ENCODE measurements at places on chromosomes 7 and 10. TPM values are rescaled to one million over a fixed set of nuclear protein-coding genes. Genes with fewer than 3 reads are reported as not detected.

The ODAD2 gene
- total RNA-seq = 1.8 TPM

The OPN4 gene
- 0.02 TPM for total RNA-seq

The CYP17A1 gene
- not detected for total RNA-seq

The PIP4K2A gene
- total RNA-seq = 10.8 TPM

DNA sequence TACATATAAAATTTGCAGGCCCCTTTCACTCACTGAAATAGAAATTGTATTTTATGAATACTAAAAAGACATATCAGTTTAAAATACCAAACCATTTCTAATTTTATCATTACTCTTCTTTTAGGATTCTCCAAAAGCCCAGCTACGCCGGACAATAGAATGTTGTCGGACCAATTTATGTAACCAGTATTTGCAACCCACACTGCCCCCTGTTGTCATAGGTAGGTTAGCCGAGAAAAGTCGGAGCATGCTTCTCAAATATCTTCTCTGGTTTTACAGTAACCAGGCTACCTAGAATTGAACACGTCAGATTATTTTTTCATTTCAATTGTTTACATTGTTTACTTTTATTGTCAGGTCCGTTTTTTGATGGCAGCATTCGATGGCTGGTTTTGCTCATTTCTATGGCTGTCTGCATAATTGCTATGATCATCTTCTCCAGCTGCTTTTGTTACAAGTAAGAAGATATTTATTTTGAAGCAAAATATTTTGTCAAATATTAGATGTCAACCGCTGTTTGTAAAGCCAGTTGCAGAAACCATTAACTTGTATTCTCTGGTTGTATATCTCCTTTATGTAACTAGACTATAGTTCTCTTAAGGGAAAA is 57.6 kb downstream of the MMRN2 start:
- peak; percentile 43 for DNase-seq

DNA sequence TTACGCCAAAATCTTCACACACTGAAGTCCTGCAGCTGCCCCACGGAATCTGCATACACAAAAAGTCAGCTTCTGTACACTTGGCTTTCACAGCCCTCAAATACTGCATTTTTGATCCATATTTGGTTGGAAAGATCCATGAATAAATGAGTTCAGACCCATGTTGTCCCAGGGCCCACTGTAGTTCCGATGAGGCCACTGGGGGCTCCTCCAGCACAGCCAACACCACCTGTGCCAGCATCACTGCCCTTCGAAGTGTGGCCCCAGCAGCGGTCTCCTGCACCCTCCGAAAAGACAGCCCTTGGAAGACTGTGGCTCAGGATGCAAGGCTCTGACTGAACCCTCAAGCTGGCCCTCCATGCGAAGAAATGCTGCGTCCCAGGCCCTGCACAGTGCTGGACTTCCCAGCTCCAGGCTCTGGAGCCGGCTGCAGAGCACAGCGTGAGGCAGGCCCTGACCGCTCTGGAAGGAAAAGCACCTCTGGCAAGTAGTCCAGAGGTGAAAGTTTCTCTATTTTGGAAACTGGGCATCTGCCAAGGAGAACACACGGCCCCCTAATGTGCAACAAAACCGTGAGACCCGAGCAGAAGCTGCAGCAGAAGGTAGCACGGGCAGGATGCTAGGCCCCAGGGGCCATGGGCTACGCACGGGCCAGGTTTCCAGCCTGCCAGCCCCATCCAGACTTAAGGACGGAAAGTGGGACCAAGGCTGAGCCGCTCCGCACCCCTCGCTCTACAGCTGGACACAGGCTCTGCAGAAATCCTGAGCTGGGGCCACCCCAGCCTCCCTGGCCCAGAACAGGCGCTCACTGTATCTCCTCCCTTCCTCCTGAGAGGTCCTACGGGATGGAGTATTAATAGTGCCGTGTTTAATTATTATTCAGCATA is 62.6 kb downstream of the PTPRN2 start:
- DNase-seq = no peak

DNA sequence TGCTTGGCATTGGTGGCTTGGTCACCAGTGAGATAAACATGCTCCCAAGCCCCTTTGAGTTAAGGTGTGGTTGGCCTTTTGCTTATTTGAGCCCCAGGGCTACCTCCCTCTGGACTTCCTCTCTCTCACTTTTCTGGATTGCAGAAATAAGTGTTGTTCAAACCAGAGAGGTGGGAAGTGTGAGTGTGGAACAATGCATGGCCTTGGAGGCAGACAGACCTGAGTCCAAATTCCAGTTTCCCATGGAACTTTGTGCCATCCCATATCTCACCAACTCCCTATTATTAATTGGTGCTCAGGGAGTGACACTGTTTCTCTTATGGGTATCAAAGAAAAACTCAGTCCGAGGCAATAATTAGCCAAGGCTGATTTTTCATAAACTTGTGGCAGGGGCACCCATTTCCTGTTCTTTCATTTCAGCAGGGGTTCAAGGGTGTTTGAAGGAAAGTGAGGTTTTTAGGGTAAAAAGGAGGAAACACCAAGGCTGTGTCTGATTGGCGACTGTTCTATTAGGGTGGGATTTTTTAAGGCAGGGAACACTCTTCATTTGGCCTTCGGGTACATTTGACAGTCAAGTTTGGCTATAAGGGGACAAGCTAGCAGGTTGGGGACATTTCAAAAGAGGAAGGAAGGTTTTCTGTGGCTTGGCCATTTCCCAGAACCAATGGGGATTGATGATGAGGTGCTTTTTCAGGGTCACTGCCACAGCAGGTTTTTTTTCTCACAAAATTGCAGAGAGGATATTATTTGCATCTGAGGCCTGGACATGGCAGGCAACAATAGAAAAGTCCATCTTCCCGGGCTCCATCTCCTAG is 148.8 kb upstream of the NPY start:
- no peak for DNase-seq

Data from H4 (cell line).